WTC11 (cell line): ENCODE measurements at places on chromosomes 12 and 14.

DNA sequence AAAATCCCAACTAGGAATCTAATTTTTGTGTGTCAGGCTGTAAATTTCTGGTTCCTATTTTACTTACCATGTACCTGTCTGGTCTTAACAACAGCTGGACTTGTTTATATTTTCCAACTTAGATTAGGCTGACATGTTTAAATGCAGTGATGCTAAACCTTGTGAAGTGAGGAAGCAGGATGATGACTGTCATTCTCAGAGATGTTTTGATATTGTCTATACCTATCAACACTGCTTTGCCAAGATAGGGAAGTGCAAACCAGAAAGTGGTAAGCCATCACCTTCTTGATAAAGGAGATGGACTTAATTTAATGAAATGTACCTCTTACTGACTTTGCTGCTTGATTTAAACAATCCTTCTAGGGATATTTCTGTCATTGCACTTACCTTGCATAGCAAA lies 2.1 kb downstream of the BICD1 start:
- no peak for DNase-seq

- no peak for DNase-seq
Observed at GRCh38 chr12:131883521-131883900, 10.9 kb upstream of the ULK1 start.

GRCh38 chr12:4261655-4262054 lies 11.9 kb upstream of the CCND2 start:
- DNase-seq, result no peak

DNA sequence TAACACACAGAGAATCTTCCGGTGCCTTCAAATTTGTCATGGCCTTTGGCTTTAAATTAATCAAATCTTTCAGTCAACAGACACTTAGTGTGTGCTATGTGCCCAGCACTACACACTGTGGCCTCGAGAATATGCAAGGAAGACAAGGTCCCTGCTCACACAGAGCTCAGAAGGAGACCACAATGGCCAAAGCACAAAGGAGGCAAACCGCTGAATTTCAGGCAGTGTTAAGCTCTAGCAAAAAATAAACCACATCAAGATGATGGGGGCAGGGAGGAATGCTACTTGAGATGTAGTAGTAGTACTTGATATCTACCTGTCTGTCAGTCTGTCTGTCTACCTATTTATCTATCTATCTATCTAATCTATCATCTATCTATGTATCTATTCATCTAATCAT lies 227.9 kb downstream of the TMEM132D start:
- DNase-seq, result no peak

DNA sequence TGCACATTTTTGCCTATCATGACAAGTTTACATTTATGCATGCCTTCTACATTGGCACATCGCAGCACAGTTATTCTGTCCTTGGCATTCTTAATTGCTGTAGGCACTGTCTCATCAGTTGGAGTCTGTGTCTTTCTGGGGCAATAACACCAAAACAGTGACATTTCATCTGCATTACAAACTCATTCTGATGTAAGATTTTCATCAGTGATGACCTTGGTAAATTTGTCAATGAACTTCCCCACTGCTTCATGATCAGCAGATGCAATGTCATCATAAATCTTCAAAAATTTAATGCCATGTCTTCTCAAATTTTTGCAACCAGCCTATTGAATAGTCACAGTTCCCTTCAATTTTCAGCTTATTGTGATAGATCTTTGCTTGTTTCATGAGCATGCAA lies 85.5 kb downstream of the CAPZA3 start:
- no peak for DNase-seq

DNA sequence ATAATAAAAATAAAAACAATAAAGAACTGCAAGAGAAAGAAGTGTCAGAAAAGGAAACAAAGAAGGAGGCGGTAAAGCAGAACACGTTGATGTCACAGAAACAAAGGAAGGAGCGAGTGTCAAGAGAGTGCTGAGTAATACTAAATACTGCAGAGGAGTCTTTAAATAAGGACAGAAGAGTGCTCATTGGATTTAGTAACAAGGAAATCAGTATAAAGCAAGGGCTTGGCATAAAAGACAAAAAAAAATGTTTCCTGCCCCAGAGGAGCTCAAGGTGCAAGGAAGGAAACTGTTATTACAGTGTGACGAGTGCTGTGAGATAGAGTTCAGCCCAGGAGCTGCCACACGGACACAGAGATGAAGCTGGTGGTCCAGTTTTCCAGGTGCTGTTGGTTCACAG lies 8.4 kb upstream of the TUBA1A start:
- DNase-seq, result no peak

DNA sequence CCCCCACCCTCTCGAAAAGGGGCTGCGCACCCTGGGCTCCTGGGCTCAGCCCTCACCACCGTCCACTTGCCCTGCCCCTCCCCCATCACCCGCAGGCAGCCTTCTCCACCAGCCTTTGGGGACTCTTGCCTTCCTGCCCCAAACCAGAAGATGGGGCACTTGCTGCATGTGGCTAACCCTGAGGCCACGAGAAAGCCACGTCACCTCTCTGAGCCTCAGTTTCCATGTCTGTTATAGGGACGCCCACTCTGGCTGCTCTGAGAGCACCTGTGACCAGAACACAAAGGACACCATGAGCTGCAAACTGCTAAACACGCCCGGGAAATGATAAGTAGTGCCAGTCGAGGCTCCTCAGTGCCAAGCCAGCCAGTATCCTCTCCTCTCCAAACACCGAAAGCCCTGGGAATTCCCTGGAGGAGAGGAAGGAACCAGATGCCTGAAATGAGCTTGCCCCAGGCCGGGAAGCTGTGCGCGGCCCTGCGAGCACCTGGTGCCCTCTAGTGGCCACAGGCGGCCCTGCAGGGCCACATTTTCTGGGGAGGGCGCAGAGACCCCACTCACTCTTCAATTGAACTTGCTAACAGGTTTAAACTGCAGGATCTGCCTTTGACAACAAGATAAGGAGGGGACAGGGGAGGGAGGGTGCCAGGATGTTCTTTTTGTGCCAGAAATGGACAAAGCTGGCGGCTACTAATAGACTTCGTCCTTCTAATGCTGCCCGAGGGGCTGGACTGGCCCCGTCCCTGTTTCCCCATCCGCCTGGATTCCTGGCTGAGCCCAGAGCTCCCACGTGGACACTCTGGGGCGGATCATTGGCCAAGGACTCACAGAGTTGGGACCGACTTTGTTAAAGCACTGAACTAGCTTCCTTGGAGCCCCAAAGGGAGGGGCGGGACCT lies 10.2 kb upstream of the SERPINA9 start:
- peak; percentile 83 for DNase-seq

DNA sequence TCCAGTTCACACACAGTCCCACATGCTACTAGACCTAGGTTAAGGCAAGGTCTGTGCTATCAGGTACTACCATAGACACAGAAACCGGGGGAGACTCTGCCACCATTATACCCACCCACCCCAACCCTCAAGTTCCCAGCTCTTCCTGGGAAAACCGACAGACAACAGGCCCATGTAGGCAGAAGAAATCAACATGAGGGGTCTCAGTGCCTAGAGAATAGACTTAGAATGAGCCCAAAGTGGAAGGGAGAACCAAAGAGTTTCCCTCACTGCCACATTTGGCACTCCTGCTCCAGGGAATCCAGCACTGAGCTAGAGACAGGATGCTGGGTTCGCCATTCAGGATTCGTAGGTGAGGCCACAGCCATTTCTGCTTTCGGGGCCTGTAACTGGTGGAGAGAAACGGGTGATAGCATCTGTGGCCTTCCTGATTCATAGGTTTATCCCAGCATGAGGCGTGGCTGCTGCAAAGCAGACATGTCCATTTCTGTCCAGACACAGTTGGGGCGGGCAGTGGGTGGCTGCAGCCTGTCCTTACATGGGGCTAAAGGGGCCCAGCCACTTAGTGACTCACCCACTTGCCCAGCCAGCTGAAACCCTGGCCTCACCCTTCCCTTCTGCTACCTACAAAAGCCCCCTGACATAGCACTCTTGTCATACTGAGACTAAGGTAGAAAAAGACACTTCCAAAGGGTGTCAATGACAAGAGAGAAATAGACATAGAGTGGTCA lies 69.4 kb downstream of the IRF2BPL start:
- no peak for DNase-seq

DNA sequence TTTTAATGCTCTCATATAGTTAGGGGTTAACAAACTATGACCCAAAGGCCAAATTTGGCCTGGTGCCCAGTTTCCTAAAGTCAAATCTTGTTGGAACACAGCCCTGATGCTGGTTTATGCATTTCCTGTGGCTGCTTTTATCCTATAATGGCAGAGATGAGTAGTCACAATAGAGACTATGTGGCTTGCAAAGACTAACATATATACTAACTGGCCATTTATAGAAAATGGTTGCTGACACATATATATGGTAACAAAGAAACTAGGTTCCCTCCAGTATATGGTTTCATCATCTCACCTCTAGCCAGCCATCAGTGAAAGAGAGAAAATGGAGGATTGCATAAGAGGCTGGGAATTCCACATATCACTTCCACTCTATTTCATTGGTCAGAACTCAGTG lies 10.8 kb downstream of the NAV3 start:
- DNase-seq, result no peak

DNA sequence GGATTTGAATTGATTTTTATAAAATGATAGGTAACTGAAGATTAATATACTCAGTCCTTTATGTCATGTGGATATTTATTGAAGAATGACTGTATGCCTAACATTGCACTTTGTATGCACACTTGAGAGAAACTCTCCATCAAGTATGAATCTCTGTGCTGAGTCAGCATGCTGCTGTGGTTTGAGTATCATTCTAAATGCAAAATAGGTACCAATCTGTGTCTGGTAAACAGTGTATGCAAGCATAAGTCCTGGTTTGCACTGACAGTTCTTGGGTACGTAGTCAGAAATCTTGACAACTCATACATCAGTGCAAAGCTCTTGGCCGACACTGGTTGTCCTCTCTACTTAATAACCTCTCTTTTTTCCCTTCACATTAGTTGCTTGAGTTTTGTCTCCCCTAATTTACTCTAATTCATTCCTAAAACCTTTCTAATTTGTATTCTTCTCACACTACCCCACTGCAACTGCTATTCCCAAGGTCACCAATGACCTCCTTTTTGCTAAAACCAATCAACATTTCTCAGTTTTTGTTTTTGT lies 21.8 kb downstream of the MGAT4C start:
- DNase-seq, result no peak

DNA sequence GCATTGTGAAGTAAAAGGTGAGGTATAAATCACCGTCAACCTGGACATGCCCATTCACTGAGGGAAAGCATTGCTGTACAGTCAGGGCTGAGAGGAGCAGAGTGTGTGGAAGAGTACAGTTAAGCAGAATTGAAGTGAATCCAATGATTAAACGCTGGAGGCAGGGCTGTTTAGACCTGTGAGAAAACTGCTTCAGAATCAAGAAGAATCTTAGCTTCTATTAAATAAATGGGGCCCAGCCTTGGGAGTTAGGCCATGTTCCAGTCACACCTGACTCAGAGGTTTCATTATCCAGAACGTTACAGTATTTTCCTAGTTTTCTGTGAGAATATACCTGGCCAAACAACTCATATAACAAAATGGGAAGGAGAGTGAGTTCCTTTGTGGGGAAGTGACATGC lies 86.9 kb downstream of the ATP23 start:
- no peak for DNase-seq

GRCh38 chr12:116299064-116299463 lies 21.6 kb upstream of the MED13L start:
- no peak for DNase-seq

- DNase-seq, result no peak
Observed at GRCh38 chr14:90003526-90004307, 48.0 kb downstream of the TDP1 start.

- DNase-seq, result no peak
Observed at GRCh38 chr12:49971141-49971540, 1.6 kb upstream of the AQP6 start.

DNA sequence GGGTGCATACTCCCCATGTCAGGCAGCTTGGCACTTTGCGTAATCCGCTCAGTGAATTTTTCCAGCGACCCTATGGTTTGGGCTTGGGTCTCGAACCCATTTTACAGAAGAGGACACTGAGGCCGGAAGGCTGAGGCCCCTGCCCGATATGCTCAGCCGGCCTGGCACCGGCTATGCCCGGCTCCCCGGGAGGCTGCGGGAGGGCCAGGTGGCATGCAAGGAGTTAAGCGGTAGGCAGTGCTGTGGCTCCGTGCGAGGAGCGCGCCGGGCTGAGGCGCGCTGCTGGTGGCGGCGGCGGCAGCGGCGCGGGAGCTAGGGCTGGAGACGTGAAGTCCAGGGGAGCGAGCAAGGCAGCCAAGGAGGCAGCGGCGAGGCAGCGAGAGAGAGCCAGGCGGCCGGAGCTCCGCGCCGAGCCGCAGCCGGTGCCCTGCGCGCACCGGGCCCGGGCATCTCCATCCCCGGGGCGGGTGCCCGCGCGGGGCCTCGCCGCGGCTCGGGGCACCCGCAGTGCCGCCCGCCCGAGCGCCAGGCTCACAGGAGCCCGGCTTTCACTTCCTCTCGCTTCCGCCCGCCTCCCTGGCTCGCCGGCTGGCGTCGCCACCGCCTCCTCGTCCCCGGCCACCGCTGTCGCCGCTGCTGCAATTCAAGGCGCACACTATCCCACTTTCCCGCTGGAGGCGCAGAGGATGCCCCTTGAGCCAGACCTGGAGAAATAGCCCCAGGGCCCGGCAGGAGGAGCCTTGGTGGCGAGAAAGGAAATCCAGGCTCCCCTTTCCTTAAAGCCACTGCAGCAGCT lies at the start of gene WSCD2:
Gene WSCD2, plus strand, starts transcription at position 272 of the 796 bp plus-strand sequence. CDS start 66,545 bp downstream, outside the sequence.
- peak; percentile 90 for DNase-seq

- no peak for DNase-seq
Observed at GRCh38 chr14:36207500-36207899, 31.0 kb upstream of the PTCSC3 start.

- DNase-seq, result no peak
Observed at GRCh38 chr12:12333407-12334366, 16.4 kb downstream of the MANSC1 start.

DNA sequence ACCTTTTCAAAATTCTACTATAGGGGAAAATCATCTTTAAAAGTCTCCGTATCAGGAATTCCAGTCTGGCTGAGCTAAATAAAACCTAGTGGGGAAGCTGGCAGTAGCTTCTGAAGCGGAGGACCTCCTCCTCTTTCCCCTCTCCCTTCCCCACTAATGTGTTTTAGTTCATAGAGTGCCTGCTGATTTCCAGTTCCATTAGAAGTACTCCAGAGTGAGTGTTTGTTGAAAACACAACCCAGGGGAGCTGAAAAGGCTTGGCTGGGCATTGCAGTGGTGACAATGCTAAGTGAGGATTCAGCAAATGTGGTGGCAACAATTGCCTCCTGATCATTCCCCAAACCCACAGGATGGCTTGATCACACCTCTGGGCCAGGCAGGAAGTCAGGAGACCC lies 144.2 kb upstream of the FRMD6 start:
- no peak for DNase-seq

DNA sequence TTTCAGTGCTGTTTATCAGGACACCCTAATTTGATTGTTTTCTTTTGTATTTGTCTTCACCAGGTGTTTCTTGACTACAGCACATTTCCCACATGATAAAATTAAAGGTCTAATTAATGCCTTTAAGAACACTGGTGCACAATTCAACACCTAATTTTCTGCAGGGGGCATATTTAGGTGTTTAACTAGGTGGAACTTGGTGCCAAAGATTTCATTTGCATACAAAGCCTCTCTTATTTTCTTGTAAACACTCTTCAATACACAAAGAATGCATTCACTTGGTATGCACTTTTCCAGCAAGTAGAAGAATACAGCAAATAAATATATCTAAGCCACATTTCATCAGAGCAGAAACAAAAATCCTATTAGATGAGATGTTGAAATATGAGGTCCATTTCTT lies 646.2 kb upstream of the FOXG1 start:
- DNase-seq, result no peak

- no peak for DNase-seq
Observed at GRCh38 chr12:107094183-107094448, 767 bp upstream of the CRY1 start.

- no peak for DNase-seq
Observed at GRCh38 chr12:101173197-101173749, 36.8 kb downstream of the SLC5A8 start.

- DNase-seq, result peak; percentile 10
Observed at GRCh38 chr12:73106296-73106695, 834.1 kb downstream of the TRHDE start.
